Mucosa of gallbladder (tissue), 1 donor: ENCODE measurements at places on chromosomes 7 and 10. TPM values are rescaled to one million over a fixed set of nuclear protein-coding genes. Genes with fewer than 3 reads are reported as not detected.

- no peak for DNase-seq
Observed at GRCh38 chr10:117212176-117212575, 14.9 kb downstream of the KCNK18 start.

DNA sequence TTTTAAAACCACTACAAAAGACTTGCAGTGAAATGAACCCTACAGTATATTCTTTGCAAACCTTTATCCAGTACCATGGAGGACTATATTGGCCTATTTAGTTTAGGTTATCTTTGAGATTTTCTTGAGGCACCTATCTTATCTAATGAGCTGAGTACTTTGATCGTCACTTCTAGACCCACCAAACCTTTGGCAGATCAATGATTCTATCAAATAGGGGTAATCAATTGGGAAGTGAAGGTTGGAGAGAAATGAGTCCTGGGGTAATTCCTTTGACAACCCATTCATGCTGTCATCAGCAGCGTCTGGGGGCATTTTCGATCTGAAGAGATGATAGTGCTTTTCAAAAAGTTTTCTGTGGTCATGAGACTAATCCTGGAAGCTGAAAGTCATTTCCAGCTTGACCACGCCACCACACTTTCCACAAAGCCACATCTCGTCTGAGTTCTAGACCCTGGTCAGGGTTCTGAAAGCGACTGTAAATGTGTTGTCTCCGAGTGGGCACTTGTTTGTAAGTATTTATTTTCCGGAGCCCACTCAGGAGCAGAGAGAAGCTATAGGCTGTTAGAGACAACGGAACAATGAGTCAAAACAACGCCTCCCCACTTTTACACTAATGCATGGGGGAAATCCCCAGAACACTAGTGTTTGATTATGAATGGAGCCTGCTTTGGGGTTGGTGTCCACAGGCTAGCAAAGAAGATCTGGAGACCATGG lies 4.8 kb downstream of the EGR2 start:
- DNase-seq, result no peak

DNA sequence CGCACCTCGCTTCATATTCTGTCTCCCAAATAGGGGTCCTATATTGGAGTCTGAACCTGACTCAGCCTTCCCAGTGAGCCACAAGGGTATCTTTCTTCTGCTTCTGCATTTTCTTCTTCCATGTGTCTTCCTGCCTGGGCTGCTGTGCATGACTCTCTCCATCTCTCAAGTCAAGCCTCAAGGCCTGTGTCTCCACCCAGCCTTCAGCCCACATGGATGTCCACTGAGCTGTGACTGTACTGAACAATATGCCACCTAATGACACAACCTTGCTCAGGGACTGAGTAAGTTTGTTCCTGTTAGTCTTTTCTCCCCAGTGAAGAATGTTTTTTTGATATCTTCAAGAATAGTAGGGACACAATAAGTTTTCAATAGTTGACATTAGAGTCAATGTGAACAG lies 162.7 kb upstream of the TBX20 start:
- DNase-seq, result no peak

- DNase-seq, result no peak
Observed at GRCh38 chr10:50561816-50562215, 61.9 kb downstream of the SGMS1 start.

The TLX1 gene
- total RNA-seq, result not detected

- DNase-seq, result no peak
Observed at GRCh38 chr7:50145801-50146338, 52.8 kb upstream of the ZPBP start.

DNA sequence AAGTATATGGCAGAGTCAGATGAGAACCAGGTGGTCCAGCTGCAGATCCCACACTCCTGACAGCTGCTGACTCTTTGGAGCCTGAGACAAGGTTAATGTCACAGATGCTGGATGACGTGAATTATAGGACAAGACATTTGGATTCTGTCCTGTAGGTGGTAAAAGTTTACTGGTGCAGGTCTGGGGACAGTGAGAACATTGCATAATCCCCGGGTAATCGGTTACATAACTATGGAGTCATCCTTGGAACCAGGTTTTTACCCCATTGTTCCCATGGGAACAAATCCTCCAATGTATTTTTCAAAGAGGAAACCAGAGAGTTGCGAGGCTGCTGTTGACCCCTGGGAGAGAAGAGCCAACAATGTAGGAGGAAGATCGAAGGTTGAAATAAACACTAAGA lies 27.5 kb upstream of the ZCCHC24 start:
- DNase-seq, result no peak

DNA sequence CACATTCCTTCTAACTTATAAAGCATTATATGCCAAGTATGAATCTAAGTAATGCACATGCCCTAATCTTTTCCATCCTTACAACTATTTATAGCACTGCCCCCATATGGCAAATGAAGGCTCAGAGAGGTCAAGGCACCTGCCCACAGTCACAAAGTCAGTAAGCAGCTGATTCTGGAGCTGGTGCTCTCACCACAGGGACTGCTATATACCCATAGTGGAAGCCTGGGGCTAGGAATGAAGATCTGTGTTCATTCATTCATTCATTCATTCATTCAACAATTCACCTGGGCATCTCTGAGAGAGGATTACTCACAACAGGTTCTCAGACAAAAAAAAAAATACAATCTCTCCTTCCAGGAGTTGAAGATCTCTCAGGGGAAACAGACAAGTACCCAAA lies 213.4 kb downstream of the KCNMA1 start:
- no peak for DNase-seq

- no peak for DNase-seq
Observed at GRCh38 chr10:75396631-75397495, 4.7 kb downstream of the ZNF503 start.

The LOXL4 gene
- 4.9 TPM for total RNA-seq

- no peak for DNase-seq
Observed at GRCh38 chr7:6709808-6710207, 3.1 kb upstream of the ZNF12 start.

DNA sequence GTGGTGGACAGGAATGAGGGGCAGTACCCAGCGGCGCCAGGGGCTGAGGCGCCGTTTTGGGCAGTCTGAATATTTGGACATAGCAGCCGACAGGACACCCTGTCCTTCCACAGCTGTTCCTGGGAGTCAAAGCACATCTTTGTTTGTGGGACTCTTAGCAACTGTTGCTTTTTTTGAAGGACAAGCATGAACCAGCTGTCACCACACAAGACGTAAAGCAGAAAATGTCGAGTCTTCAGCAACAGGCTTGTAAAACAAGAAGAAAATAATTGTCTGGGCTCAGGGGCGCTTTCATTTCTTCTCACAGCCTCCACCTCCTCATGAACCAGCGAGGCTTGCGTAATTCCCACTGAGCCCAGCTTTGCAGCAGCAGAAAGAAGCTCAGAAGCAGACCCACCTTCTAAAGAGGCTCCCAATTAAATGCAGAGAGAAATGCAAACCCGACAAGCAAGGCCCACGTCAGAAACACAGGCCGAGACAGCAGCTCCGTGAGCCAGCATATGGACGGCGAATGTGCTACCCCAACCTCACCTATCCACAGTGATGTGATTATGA lies 68.9 kb upstream of the DNAAF5 start:
- no peak for DNase-seq

GRCh38 chr7:127976056-127976737 lies 55.0 kb downstream of the LRRC4 start:
- peak; percentile 70 for DNase-seq

The LRIT1 gene
- not detected for total RNA-seq

DNA sequence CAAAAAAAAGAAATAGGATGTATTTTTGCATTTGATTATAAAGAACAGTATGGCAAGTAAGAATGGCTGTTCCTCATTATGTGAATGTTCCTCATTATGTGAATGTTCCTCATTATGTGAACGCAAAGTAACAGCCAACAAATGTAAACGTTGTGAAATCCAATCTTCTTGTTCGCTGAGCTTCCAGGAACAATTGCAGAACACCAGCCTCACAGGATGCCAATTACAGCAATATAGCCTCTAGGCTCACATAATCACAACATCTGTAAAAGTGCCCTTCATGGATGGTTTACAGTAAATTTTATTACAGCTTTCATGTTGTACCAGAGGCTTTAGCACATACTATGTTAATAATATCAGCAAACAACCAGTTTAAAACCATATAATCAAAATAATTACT lies 71.6 kb downstream of the THSD7A start:
- DNase-seq, result no peak

GRCh38 chr10:106987362-106987761 lies 177.1 kb downstream of the SORCS1 start:
- no peak for DNase-seq
